Activated CD4-positive, CD25-positive, alpha-beta regulatory T cell treated with anti-CD3 and anti-CD28 coated beads, Interleukin-2, amount 50 U/mL, for 24 hours (primary cell): ENCODE measurements at places on chromosomes 5 and 9.
A peak's percentile ranks its signal among the peaks of the same experiment; 100 is the strongest.

DNA sequence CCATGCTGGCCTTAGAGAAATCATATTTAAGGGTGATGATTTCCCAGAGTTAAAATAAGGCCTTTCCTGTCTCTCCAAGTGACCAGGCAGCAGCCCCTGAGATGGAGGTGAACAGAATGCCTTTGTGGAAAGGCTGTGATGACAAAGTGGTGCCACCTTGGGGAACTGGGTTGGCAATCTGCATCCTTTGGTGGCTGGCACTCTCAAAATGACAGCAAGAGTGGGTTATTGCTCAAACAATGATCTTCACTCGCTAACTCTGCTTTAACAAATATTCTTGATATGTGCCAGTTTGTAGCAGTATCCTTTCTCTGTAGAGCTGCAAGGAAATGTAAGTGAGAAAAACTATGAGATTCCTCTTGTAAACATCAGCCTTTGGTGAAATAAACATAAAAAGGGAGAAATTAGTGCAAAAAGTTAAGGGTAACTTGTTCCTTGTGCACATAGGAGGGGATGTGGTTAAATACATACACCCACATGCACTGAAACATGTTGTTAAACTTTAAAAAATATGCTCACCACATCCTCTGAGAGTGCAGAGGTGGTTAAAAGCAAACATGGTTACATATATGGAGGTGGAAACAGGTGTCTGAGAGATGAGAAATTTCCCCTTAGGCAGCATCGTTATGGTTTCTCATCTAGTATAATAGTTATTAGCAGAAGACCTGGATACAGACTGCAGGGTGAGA is 373.4 kb upstream of the CTNND2 start:
- ATAC-seq = no peak

DNA sequence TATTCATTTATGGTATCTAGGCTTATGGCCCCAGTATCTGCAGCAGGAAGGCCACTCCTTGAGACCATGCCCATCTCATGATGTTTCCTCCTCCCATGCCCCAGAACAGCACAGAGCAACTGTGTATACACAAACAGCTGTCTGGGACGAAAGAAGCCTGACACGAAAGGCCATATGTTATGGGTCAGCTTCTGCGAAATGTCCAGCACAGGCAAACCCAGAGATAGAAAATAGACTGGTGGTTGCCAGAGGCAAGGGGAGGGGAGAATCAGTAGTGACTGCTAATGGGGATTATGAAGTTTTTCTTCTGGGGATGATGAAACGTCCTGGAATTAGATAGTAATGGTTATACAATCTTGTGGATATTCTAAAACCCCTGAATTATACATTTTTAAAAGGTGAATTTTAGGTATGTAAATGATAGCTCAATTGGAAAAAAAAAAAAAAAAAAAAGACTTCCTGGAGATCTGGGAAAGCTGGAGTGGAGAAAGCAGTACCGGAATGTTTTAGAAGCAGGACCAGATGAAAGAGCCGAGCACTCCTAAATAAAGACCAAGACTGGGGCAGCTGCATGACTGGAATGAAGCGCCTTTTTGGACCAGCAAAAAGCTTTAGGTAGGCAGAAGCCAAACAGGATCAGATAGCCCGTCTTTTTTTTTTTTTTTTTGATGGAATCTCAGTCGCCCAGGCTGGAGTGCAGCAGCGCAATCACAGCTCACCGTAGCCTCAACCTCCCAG is 29.2 kb downstream of the PCDHGC5 start:
- ATAC-seq = no peak

GRCh38 chr9:17013010-17013409 is 121.8 kb upstream of the CNTLN start:
- ATAC-seq = no peak

DNA sequence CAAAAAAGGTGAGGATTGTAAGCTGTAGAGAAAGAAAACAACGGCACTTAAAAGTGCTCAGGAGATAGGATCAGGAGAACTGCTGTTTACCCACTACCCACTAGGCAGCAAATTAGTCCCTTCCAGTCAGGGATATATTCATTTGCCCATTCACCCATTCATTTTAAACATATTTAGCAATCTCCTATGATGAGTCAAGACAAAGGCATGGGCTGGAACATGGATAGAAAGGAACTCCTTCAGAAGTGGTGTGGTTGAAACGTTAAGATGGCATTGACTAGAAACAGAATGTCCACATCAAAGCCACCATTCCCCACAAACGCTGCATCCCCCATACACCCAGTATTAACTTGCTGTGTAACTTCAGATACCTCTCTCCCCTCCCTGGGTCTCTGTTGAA is 225.7 kb downstream of the ASTN2 start:
- no peak for ATAC-seq

DNA sequence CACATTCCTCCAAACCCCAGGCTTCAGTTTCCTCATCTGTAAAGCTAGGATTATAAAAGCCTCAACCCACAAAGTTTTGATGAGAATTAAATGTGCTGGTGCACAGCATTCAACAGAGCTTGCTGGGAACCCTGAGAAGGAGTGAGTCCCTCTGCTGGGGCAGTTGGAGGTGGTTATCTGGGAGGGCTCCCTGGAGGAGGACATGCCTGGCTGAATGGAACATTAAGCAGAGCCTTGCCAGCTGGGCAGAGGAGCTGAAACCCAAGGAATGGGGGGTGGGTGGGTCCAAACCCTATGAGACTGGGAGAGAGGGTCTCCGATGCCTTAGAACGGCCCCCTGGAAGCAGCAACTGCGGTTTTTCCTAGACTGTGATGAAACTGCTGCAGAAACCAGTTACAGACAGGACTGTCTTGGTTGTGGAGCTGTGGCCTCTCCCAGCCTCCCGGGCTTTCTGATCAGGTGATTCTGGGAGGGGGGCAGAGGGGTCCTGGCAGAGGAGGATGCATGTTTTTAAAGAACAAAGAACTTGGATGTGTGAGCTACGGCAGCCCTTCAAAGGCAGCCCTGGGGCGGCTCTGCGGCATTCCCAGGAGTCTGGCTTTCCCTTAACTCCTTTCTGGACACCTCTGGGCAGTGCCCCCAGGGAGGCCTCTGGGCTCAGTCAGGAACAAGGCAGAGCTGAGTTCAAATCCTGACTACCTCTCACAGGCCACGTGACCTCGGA is 20.8 kb downstream of the FIBCD1 start:
- no peak for ATAC-seq

- no peak for ATAC-seq
These were observed 116.9 kb upstream of the MEF2C start for GRCh38 chr5:88999853-89000252.

GRCh38 chr5:39379693-39380092 is 15.4 kb upstream of the C9 start:
- ATAC-seq = no peak

DNA sequence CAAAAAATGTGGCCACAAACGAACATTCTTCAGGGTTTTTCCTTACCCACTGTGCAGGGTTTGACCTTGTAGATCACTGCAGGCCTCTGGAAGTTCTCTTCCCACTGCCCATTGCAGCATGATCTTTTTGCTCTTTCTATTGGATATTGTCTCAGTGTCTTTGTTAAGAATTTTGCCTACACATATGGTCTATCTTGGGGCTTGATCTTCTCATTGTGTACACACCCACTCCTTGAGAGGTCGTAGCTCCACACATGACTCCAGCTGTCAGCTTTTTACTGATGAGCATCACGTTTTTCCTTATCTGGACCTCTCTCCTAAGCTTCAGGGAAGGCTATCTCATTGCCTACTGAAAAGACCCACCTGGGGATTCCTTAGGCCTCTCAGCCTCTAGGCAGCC is 3.0 kb upstream of the GLRX start:
- ATAC-seq = no peak

DNA sequence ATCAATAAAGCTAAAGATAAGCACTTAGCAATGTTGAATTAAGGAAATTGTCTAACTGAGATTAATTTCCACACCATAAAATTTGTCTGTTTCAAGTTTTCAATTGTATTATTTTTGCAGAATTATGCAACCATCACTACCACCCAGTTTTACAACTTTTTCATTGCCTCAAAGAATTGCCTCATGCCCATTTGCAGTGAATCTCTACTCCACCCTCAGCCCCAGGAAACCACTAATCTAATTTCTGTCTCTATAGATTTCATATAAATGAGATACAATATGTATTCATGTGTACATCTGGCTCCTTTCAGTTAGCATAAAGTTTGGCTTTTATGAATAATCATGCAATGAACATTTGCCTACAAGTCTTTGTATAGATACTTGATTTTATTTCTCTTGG is 72.9 kb downstream of the PTCD2 start:
- no peak for ATAC-seq

- no peak for ATAC-seq
These were observed 65.7 kb upstream of the BASP1 start for GRCh38 chr5:17151686-17152085.

GRCh38 chr9:136472640-136473353 is 10.0 kb downstream of the SEC16A start:
- ATAC-seq = no peak

- ATAC-seq = peak; percentile 3
These were observed 351 bp downstream of the TRIO start for GRCh38 chr5:14143546-14143840.

DNA sequence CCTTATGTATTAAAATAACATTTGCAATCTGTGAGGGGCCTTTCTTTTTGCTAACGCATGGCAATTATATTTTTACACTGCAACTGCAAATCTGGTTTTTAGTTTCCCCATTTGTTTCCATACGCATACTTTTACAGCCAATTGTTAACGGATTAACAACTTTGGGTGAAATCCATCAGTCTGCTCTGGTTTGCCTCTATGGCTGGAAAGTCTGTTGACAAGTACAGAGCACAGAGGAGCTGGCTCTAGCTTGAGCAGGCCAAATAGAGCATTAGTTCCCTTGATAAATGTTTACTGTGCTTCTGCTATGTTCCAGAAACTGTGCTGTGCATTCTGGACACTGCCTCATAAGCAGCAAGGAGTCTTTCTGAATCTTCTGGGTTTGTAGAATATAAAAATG is 400.4 kb upstream of the KIF2A start:
- no peak for ATAC-seq

- ATAC-seq = no peak
These were observed 5.2 kb downstream of the IL13 start for GRCh38 chr5:132662925-132663770.

DNA sequence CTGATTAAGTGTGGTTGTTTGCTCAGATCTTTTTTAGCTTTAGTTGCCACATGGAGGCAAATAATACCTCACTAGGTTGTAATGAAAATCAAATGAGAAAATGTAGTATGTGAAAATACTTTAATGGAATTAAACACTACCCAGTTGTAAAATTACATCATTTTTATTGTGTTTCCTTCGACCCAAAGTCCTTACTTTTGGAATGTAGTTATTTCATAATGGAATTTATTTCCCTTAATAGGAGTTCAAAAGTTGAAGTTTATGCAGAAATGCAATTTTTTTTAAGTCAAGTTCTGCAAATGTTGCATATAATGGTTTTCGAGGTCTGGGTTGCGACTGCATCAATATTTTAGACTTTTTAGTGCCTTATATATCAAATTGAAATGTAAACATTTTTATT is 31.0 kb downstream of the TNPO1 start:
- ATAC-seq = no peak

DNA sequence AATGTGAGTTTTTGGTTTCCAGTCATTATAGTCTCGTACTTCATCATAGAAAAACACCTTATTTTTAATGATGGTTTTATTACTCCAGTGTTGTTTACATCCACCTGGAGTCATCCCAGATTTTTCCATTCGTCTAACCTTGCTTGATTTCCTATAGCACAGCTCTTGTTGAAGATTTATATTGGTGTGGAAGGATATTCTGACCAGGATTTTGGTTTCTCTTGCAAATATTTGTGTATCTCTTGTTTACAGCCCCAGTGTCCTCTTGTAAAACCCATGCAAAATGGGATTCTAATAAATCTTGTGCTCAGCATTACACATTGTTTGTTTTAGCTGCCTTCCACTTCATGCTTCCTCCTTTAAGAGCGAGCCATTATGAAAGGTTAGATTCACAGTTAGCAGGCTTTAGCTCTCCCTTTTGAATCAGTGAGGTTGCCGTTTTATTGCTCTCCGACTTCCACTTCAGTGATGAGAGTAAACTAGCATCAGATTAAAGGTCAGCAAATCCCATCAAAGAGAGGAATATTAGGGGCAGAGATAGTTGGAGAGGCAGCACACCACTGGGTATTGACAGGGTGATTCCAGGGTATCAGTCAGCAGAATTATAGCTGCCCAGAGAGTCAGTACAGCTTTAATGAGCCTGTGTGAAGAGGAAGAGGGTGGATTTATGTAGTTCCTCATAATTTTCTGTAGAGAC is 157.1 kb downstream of the PBX3 start:
- ATAC-seq = no peak

DNA sequence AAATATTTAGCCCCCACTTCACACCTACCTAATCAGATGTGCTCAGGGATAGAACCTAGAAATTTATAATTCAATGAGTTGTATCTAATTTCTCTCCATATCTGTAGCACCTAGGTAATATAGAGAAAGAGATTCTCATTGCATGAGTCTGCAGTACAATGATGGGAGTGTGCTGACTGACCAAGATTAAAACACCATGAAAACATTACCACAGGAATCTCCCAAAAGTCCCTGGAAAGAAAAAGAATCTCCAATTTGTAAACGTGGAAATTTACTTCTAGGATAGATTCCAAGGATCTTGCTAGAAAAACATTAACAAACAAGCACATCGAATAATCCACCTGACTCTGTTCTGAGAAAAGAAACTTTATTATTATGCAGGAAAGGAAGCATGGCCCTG is 45.0 kb upstream of the DMRTA1 start:
- ATAC-seq = no peak

- ATAC-seq = no peak
These were observed 397 bp upstream of the RECK start for GRCh38 chr9:36036253-36036779.

DNA sequence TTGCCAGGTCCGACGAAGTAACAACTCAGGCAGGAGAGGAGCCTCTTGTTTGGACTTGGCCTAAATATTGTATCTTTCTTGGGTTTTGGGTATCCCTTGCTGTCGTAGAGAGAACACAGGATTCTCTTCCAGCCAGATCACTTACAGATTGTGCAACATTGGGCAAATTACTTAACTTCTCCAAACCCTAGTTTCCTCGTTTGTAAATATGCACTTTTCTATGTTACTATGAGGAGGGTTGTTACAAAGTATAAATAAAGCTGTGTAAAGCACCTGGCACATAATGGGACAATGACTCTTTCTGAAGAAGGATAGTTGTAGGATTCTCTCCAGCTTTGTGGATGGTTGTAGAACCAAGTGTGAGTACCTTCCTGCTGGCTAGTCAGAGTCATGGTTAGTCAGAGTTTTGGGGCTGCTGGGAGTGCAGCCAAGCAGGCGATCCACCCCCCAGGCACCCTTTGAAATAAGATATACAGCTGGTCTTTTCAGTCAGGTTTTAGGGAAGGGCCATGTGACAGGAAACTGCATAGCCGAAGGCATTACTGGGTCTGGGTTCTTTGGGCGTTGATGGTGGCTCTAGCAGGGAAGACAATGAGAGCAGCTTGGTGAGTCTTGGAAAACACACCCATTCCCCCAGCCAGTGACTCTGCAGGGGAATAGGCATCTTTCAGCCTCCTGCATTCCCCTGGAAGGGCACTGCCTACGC is 49.9 kb upstream of the GDNF start:
- ATAC-seq = no peak

- peak; percentile 10 for ATAC-seq
These were observed 256.0 kb downstream of the TMEM167A start for GRCh38 chr5:82820961-82821845.

GRCh38 chr5:43571237-43571636 is 14.4 kb upstream of the PAIP1 start:
- ATAC-seq = no peak

- ATAC-seq = no peak
These were observed 148.3 kb downstream of the IRX2 start for GRCh38 chr5:2603272-2603575.

GRCh38 chr5:38618154-38618553 is 61.7 kb upstream of the LIFR start:
- no peak for ATAC-seq
